CD4-positive, alpha-beta T cell treated with Interleukin-6 for 4 hours (primary cell): ENCODE measurements at places on chromosomes 4 and X.

- DNase-seq, result no peak
Measured at GRCh38 chrX:70480660-70481018, 36.0 kb downstream of the DLG3 start.

DNA sequence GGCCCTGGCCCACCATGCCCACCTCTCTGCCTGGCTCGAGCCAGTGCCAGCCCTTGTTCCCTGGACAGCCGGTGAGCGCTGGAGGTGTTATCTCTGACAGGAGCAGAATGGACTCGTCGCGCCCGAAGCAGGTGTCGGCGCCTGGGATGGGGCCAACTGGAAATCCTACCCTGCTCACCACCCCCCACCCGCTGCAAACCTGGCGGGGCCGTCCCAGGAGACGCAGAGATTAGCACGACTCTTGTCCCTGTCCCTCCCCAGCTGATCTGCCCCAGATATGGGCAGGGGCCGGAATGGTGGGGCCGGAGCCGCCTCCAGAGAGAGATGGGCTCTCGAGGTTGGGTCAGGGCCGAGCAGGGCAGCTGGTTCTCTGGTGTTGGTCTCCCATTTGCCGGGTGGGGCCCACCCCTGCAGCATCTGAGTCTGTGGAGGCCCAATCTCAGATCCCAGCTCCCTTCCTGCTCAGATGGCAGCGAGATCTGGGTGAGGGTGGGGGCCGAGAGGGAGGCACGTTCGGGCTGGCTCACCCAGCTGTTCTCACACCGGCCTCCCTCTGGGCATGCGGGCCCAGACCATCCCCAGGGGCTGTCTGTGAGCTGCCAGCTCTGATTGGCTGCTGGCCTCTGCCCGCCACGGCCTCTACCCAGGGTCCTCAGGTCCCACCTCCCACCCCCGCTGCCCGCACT lies 20.1 kb upstream of the FGFR3 start:
- DNase-seq, result no peak

DNA sequence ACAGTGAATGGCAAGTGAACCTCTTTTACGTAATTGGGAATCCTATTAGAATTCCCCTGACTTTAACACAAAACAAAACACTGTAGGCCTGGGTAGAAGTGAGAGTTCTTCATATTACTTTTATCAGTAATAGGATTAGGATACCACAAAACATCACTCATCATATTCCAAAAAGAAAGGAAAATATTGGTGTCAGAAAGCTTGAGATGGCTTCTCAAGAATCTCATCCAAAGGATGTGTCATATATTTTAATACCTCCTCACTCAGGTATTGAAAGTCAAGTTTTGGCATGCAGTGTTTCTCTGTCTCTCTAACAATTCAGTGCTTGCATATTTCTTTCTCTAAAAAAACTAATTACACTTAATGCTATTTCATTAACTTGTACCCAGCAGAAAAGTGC lies 173.2 kb downstream of the PDGFC start:
- no peak for DNase-seq

- DNase-seq, result no peak
Measured at GRCh38 chr4:48234575-48234974, 35.1 kb downstream of the TEC start.
